NCI-H1417 (cell line): ENCODE measurements at places on chromosomes 6 and 20.

- DNase-seq: peak; percentile 86
Measured at GRCh38 chr6:13445005-13445743, 42.2 kb downstream of the GFOD1 start.

DNA sequence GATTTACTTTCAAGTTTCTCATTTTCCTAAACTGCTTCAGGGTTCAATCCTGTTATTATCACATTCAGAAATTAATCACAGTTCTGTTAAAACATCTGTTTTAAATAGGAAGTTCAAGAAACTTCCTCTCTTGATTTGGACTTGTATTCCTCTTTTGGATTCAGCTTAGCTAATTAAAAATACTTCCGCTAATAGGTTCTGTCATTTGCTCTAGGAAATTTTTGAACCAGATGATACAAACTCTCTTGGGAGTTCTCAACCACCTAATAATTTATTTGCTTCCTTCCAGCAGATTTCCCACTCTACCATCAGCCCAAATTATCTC is 15.9 kb upstream of the TMEM30A start:
- no peak for DNase-seq

GRCh38 chr20:36179170-36179945 is 24.8 kb downstream of the EPB41L1 start:
- peak; percentile 93 for DNase-seq

DNA sequence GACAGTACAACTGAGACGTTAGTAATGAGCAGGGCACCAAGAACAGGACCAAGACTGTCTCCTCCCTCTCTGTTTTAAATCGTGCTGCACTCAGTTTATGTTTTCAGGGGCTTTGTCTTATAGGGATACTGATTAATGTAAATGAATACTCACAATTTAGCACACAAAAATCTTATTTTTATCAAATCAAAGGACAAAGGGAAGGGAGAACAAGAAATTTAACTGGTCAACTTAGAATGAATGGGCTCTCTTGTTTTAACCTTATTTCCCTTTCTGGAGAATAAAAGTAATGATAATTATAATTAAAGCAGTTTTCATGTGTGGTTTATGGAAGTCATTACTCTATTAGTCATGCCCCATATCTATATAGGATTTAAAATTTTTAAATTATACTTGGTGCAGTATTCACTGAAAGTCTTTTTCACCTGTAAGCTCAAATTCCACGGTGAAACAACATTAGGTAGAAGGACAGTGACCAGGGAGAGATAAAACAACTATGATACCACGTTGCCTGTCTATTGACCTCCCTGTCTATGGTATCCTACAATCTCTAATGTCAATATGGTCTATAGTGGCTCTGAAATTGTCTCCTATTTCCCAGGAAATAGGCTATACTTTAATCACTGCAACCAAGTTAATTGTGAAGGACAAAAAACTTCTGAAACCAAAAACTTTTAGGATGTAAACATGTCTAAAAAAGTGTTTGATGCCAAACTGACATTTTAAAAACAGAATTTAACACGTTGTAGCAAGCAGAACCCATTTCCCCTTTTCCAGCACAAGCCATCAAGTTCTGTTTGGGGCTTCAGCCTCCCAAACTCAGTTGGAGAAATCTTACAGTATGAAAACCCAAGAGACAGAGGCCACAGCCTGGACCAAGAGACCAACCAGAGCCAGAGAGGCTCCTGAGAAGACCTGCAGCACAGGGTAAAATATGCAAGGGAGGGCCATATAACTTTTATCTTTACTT is 15.0 kb downstream of the ELOVL5 start:
- no peak for DNase-seq

DNA sequence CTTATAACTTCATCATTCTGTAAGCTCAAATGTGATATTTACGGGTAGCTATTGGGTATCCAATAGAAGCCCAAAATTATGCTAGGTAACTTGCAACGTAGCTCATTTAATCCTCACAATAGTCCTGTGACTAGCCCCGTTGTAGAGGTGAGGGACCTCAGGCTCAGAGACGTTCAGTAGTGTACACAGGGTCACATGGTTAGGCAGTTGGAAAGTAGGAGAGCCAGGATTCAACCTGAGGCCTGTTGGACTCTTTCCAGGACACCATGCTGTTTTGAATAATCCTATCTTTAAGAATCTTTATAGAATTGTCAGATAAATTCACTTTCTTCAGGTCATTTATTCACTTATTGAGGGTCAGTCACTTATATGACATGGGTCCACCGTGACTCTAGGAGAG is 9.2 kb upstream of the ELOVL2 start:
- no peak for DNase-seq

- no peak for DNase-seq
Measured at GRCh38 chr20:35648836-35649235, 15.9 kb downstream of the CPNE1 start.

- DNase-seq: no peak
Measured at GRCh38 chr6:1703091-1703855, 93.6 kb downstream of the FOXC1 start.
